HuH-7 (cell line): ENCODE measurements at places on chromosomes 7 and 10.

DNA sequence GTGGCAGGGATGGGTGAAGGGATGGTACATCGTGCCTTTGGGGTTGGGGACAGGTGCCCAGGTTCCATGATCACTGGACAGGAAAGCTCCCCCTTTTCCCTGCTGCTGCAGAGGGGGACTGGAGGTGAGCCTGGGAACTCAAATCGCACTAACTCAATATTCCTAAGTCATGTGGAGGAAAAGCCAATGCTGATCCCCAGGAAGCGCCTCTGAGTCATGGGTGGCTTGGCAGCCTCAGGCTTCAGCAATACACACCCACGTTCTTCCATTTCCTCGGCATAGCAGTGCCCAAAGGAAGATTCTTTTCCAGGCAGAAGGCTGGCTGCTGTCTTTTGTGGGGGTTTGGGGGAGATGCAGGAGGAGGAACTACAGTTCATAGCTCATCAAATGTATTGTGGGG is 165.8 kb downstream of the CCDC3 start:
- DNase-seq = no peak

GRCh38 chr10:120527691-120528090 is 70.7 kb downstream of the PLPP4 start:
- no peak for DNase-seq

DNA sequence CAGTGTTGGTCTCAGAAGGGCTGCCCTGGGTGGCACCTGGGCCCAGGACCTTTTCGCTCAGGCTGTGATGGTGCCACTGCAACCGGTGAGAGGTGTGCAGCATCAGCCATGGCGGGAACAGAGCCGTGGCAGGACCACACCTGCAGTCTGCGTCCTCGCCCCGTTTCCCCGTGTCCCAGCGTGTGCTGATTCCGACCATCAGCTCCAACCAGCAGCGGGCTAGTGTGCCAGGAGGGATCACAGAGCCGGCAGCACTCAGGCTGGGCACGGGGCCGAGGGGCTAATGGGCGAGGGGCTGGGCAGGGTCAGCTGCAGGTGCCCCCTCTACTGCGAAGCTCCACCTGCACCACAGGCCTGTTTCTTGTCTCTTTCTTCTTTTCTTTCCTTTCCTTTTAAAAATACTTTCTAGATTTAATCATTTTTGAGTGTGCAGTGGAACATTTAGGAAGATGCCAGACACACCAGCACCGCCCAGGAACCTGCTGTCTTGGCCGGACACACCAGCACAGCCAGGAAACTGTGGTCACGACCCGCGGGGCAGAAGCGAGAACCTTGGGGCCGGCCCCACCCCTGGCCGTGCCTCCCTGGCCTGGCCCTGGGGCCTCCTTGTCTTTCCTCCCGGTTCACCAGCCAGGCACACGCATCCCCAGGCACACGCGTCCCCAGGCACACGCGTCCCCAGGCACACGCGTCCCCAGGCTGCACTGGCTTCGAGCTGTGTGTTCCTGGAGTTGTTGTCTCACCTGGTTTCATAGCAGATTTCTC is 34.6 kb downstream of the ADGRA1 start:
- no peak for DNase-seq

GRCh38 chr7:70794962-70795361 is 337.0 kb upstream of the GALNT17 start:
- no peak for DNase-seq

- no peak for DNase-seq
Observed at GRCh38 chr10:123522702-123523312, 143.3 kb upstream of the GPR26 start.
